Fibroblast of skin of right biceps (primary cell): ENCODE measurements at places on chromosomes 4 and X.

- DNase-seq = no peak
Observed at GRCh38 chr4:102732678-102733077, 28.1 kb downstream of the MANBA start.

DNA sequence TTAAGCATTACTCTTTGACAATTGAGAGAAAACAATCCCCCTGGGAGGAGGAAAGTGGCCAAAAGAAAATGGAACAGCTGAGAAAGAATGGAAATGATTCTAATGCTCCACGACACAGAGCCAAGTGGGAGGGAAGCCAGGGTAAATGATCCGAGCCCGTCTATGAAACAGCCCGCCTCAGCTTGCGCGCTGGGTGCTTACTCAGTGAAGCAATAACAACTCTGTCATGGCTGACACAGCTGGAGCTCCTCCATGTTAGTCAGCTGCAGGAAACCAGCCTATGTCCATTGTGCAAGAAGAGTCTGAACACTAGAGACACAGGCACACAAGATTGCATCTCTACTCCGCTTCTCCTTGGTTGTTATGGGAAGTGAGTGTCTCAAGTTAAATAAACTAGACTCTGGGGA, 19.3 kb downstream of the NOA1 start:
- DNase-seq = peak; percentile 95

- no peak for DNase-seq
Observed at GRCh38 chrX:129746557-129747470, 8.0 kb downstream of the XPNPEP2 start.

GRCh38 chr4:78616046-78616498, 64.5 kb downstream of the ANXA3 start:
- peak; percentile 85 for DNase-seq

GRCh38 chrX:9576059-9576458, 111.2 kb downstream of the TBL1X start:
- DNase-seq = no peak
